CD8-positive, alpha-beta T cell (primary cell): ENCODE measurements at places on chromosomes 2 and 18.

- DNase-seq = no peak
These were observed 92.7 kb downstream of the MRO start for GRCh38 chr18:50726960-50727589.

GRCh38 chr2:23900541-23901322, 26.2 kb downstream of the ATAD2B start:
- no peak for DNase-seq

- no peak for DNase-seq
These were observed 71.2 kb downstream of the SLC9A4 start for GRCh38 chr2:102544182-102544581.

- DNase-seq = no peak
These were observed at the start of gene DPP10 for GRCh38 chr2:114442510-114442909. TSS of gene DPP10 (plus strand) at chr2:114442641.
